Femur (tissue), 1 donor: ENCODE measurements at places on chromosomes 12 and 14.

GRCh38 chr12:106773286-106774004 lies 1.0 kb upstream of the RIC8B start:
- DNase-seq, result no peak

DNA sequence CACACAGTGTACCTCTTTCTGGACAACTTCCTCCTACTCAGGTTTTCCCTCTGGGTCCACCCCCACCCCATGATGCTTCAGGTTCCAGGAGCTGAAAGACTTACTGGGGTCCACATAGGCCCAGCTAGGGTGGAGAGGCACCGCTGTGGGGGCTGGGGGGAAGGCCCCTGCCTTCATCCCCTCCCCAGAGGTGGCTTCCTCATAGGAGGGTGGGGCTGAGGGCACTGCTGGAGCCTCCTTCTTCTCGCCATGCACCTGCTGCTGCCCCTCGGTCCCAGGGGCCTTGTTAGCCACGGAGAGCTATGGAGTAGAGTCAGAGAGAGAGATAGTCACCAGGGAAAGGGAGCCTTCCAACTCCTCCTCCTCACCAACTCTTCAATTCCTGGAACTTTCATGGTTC lies 2.7 kb downstream of the FAIM2 start:
- no peak for DNase-seq

DNA sequence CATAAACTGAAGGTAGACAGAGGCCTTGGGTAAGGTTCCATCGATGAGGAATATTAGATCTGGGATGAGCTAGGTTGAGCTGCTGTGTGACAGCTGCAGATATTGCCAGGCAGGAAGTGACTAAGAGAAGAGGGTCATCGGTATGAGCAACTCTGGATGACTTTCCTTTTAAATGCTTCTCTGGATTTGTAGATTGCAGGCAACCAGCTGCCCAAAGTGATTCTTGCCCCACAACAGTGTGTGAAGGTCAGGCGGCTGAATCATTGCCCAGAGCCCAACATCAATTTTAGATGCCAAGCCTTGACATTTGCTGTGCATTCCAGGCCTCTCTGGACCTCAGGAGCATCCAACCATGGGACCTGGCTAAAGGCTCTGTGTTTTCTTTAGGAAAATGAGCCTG lies 255.9 kb downstream of the DPF3 start:
- DNase-seq, result no peak

DNA sequence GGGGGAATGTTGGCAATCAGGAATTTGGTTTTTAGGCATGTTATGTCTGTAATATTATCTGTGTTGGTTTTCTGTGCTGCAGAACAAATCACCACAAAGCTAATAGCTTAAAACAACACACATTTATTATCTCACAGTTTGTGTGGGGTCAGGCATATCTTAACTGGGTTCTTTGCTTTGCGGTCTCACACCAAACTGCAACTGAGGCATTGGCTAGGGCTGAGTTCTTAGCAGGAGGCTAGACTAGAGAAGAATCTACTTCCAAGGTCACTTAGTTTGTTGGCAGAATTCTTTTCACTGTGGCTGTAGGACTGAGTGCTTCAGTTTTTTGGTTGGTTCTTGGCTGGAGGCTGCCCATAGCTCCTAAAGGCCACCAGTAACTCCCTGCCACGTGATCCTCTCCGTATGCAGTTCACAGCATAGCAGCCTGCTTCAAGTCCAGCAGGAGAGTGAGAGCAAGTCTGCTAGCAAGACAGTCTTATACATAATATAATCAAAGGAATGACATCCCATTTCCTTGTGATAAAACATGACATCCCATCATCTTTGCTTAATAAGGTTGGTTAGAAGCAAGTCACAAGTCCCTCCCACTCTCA lies 21.6 kb downstream of the ATF1 start:
- DNase-seq, result no peak

DNA sequence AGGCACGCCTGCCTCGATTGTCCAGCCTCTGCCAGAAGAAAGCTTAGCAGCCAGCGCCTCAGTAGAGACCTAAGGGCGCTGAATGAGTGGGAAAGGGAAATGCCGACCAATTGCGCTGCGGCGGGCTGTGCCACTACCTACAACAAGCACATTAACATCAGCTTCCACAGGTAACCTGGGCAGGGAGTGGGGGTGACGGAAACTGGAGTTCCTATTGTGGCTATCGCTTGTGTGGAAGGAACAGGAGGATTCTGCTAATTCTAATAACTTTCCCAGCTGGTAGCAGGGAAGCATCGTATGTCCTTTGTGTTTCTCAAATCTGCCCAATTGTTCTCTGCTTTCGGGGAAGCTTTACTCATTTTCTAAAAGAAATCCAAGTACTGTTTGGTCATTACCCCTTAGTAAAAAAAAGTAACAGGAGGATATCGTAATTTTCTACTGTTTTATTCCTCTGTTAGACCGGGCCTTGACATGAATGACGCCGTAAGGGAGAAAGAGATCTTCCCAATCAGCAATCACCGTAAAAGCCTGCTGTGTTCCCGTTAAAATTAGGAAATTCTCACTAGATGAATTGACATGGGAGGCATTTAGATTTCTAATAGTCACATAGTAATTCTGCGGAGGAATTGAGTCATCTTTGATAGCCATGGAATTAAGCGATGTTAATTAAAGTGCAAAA lies 449 bp downstream of the THAP2 start:
- DNase-seq, result no peak

DNA sequence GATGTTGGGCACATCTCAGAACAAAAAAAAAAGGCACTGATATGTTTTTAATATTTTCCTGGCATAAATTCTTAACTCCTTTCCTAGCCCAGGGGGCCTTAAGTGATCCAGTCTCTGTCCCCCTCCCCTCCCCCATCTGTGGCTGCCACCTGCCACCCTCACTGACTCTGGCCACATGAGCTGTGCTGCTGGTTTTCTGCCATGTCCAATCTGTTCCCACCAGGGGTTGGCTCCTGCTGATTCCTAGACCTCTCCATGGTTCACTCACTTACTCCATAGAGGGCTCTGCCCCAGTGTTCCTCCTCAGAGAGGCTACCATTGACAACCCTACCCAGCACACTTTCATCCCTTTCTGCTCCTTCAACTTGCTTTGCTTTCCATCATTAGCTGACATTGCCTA lies 163.3 kb downstream of the SSPN start:
- DNase-seq, result no peak

DNA sequence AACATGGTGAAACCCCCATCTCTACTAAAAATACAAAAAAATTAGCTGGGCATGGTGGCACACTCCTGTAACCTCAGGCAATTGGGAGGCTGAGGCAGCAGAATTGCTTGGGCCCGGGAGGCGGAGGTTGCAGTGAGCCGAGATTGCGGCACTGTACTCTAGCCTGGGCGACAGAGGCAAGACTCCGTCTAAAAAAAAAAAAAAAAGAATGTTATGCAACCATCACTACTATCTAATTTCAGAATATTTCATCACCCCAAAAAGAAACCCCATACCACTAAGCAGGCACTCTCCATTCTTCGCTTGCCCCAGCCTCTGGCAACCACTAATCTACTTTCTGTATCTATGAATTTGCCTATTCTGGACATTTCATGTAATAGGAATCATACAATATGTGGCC lies 68.8 kb upstream of the AMN start:
- DNase-seq, result no peak

DNA sequence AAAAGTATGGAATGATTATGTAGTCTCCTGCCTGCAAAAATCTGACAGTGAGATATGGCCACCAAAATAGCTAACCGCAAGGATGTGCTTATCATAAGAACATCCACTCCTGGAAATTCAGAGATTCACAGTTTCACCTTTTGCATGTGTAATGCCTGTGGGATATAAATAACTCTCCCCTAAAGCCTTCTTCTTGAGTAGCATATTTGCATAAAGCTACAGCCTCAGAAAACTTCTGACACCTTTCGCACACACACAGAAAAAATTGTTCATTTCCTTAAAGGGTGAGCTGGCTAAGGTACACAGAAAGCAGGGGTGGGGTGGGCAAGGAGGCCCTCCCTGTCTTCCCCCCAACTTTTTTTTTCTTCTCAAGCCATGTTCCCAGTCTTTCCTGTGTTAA lies 3.1 kb upstream of the IGF1 start:
- DNase-seq, result no peak

- no peak for DNase-seq
Measured at GRCh38 chr12:132461526-132461925, 28.4 kb upstream of the FBRSL1 start.

DNA sequence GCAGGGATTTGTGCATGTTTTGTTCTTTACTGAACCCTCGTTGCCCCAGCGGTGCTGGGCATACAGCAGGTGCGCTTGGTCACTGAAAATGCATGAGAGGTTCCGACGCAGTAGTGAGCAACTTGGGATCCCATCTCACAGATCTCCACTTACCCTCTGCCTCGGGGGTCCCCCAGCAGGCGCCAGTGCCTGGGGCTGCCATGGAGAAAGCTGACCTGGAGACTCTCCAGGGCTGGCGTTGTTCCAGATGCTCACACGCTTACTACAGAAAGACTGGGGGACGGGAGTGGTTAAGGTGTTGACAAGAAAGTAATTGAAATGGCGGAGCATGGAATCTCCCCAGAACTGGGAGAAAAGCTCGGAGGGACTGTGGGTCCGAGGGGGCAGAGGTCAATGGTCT lies 14.2 kb downstream of the GLT1D1 start:
- DNase-seq, result no peak

GRCh38 chr14:95467232-95467631 lies 49.2 kb downstream of the SYNE3 start:
- DNase-seq, result no peak

DNA sequence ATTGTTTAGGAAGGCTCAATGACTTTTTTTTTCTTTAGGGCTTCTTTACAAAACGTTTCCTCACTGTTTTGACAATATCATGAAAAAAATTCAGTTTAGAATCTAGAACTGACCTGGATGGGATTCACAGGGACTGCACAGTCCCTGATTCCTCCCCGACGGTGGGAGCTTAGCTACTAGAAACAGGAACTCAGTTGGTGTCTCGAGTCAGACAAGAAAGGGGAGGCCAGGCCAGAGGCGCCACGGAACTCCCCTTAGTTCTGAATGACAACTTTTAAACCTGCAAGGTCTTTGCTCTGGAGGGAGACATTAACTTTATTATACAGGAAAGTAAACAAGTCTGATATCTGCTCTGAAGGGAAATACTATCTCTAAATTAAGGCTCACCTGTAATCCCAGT lies 45.4 kb upstream of the SRP54 start:
- DNase-seq, result no peak

DNA sequence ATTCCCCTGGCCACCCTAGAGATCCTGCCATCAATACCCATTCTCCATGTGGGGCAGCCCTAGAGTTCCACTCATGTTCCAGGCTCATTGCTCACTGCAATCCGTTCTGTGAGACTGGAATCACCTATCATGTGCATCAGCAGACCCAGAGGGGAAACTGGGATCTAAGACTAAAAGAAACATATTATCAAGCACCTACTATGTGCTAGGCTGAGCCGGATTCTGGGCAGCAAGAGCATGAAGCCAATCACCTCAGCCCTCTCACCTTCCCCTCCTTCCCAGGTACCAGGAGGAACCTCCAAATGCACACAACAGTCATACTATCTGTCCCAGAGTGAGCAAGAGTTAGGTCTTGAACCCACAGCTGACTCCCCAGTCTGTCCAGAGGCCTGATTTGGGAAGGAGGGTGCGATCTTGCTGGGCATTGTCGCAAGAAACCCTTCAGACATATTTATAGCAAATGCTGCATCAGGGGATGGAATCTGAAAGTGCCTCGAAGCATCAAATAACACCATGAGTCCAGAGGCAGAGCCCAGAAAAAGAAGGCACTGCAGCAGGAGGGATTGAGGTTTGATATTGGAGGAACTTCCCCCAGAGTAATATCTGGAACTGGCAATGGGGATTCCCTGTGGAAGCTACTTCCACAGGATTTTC lies 6.7 kb upstream of the CACNB3 start:
- DNase-seq, result no peak

DNA sequence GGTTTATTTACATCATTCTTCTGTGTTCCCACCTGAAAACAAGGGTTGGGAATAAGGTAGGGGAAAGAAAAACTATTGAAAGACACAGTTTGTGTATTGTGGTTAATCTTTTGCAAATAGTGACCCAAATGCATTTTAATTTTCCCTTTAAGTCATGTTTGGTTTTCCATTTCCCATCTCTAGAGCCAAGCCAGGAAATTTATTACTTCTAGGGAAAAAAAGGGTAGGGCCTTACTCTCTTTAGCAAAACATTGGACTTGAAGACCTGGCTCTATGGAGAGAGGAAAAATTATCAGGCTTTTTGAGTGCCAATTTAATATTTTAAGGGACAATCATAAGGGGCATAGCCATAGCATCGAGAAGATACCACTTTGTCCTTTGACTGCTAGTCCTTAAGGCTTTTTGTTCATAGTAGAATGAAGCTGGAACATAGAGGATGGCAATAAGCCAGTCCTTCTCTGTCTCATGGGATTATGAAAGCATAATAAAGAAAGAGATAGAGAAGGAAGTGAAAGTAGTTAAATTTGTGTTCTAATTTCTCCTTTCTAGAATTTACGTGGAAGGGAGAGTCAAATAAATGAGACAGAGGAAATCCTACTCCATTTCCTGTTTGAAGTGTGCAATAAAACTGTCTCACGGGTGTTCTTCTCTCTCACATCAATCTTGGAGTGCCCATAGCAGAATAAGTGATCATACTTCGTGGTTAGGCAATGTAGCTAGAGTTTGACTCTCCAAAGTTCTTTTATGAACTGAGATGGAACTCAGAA lies 50.9 kb upstream of the PPFIA2 start:
- no peak for DNase-seq

GRCh38 chr12:22598141-22598762 lies 26.7 kb upstream of the ETNK1 start:
- DNase-seq, result no peak

DNA sequence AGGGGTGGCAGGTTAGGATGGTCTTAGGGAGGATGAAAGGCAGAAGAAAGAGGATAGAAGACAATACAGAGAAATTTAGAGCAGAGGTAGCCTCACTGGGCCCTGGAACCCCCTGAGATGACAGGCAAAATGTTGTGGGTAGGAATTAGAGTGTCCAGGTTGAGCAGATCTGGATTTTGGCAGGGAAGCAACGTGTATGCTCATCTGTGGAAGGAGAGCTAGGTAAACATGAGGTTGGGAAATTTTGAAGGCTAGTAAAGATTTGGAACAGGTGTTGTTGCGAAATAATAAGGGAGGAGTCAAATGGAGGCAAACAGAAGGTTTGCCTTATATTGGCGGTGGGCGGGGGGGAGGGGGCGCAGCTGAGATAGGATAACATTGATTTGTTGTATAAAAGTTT lies 5.3 kb downstream of the HSD17B6 start:
- no peak for DNase-seq

- no peak for DNase-seq
Measured at GRCh38 chr12:15322164-15323061, at the start of gene PTPRO. Gene PTPRO, plus strand, starts transcription at chr12:15322508.

DNA sequence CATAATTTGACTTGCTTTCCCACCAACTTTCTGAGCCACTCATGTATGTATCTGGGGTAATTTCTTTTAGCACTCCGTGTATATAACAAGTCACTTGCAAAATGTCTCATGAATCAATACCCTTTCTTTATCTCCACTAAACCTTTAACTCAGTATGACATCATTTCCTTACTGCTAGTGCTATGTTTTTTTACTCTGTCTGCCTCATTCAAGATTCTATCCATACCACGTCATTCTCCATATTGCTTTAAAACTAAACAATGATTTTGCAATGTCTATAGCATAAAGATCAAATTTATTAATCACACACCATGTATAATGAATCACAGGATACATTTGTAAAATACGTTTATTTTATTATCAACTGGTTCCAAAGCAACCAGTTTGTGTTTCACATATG lies 178.2 kb downstream of the PIK3C2G start:
- no peak for DNase-seq
